ENCODE measurements at places on chromosomes 6 and 20.

DNA sequence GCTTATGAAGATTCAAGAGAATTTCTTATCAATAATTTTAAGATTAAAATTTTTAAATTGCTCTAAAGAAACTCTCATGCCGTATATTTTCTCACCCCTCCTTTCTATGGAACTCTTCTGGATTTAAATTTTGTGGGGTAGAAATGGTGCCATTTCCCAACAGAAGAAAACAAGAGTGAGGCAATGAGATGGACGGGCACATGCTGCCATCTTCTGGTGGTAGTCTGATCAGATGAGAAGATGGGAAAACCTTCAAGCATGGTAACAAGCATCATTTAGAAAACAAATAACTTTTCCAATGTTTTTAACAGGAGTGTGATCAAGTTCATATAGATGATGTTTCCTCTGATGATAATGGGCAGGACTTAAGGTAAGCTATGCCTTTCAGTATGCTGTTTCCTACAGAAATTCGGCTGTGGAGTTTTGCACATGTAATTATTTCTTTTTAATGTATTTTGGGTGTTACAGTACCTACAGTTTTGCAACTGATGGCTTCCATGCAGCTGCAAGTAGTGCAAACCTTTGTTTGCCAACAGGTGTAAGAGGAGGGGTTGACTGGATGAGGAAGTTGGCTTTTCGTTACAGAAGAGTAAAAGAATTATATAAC lies 271.4 kb downstream of the EYA4 start:
- no peak for DNase-seq

- no peak for DNase-seq
Observed at GRCh38 chr6:3205913-3206312, 21.5 kb downstream of the TUBB2B start.

DNA sequence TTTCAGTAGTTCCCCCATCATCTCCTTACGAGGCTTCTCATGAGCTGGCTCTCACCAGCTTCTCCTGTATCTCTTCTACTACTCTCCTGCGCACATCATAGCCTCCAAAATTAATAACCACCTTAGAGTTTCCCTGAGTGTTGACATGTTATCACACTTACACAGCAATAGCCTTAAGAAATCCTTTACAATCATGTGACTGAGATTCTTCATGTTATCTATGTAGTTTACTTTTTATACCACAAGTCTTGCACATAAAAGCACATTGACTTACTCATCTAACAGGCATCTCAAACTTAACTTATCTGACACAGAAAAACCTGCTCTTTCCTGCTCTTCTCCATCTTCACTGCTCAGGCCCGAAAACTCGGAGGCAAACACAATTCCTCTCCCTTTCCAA lies 103.7 kb upstream of the TAB2 start:
- no peak for DNase-seq

GRCh38 chr6:87164506-87164905 lies 9.1 kb downstream of the ZNF292 start:
- DNase-seq: no peak

- no peak for DNase-seq
Observed at GRCh38 chr6:33254591-33254990, 17.1 kb downstream of the VPS52 start.

GRCh38 chr6:82597201-82597600 lies 233.6 kb downstream of the TPBG start:
- peak; percentile 88 for DNase-seq

- DNase-seq: no peak
Observed at GRCh38 chr6:9890893-9891292, 524.0 kb downstream of the TFAP2A start.

GRCh38 chr20:36848078-36848660 lies 27.8 kb upstream of the TLDC2 start:
- no peak for DNase-seq

- DNase-seq: peak; percentile 96
Observed at GRCh38 chr6:27146706-27147505, 100.6 kb upstream of the PRSS16 start.

GRCh38 chr6:159002432-159003155 lies 2.6 kb upstream of the RSPH3 start:
- DNase-seq: no peak

DNA sequence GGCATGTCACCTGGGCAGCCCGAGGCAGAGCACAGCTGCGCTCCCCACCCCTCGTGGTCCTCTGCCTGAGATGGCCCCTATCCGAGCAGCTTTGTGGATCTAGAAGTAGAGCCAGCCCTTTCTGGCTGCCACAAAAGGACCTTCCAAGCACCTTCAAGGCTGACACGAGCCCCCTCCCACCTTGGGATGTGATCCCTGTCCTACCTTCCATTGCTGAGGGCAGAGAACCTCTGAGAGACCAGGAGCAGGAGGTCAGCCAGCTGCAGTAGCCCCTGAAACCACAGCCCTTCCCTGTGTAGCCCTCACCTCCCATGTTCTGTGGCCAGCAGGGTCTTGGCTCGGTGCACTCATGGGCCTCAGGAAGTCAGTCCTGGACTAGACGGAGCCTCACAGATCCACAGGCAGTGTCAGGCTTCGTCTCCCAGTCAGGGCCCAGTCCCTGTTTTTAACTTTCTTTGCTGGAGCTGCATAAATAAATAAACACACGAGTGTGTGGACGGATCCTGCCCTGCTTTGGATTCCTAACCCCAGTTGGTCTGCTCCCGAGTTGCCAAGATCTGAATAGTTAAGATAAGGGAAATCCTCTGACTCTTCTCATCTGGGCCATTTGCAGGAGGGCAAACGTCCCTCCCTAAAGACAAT lies 507.7 kb downstream of the PREX1 start:
- DNase-seq: no peak

DNA sequence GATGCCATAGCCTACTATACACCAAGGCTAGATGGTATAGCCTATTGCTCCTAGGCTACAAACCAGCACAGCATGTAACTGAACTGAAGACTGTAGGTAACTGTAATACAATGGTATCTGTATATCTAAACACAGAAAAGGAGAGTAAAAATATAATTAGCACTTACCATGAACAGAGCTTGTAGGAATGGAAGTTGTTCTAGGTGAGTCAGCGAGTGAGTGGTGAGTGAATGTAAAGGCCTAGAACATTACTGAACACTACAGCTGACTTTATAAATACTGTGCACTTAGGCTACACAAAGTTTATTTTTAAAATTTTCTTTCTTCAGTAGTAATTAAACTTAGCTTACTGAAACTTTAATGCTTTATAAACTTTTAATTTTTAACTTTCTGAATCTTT lies 129.5 kb downstream of the BTBD9 start:
- DNase-seq: no peak

- no peak for DNase-seq
Observed at GRCh38 chr6:150928882-150929281, 63.4 kb downstream of the MTHFD1L start.

- DNase-seq: no peak
Observed at GRCh38 chr20:59207235-59207634, 43.6 kb downstream of the ZNF831 start.

DNA sequence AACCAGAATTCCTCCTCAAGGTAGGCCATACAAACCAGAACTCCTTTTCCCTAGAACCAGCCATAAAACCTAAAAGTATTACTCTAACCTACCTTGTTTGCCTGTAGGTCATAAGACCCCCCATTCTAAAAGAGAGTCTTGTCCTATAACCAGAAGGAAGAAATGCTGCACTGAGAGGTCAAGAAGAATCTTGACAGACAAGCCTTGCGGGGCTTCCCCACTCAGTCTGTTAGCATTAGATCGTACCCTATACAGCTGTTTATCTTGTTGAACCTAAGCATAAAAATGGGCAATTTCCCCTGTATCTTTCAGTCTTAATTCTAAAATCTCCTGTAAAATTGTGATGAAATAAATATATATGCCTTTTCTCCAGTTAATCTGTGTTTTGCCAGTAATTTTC lies 52.3 kb upstream of the HFE start:
- no peak for DNase-seq

DNA sequence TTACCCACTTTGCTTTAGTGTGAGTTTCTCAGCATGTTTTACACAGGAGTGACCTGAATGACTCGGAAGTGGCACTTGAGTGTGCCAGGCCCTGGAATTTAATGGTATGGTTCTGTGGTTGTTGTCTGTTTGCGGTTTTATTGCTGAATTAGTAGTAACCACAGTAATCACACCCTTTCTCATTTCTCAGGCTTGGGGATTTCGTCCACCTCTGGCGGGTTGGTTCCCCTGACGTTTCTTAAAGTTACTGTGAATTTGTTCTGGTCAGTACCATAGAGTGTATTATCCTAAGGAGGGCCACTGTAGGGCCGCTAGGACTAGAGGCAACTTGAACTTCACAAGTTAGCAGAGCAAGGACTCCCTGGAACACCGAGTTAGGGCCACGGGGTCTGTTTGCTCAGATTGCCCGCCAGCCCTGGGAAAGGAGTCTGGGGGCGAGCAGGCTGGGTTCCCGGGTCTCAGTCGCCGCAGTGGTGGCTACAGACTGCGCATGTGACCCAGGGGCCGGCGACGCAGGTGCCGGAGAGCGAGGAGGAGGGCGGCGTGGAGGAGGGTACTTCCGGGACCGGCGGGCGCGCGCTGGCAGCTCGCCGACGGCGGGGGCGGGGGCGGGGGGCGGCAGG lies 546 bp upstream of the KLHL32 start:
- DNase-seq: no peak

- no peak for DNase-seq
Observed at GRCh38 chr6:74492587-74492986, 713.3 kb downstream of the COL12A1 start.

- DNase-seq: no peak
Observed at GRCh38 chr20:35285806-35286076, 1.2 kb upstream of the EIF6 start.

- no peak for DNase-seq
Observed at GRCh38 chr6:87174078-87174579, 18.8 kb downstream of the ZNF292 start.

DNA sequence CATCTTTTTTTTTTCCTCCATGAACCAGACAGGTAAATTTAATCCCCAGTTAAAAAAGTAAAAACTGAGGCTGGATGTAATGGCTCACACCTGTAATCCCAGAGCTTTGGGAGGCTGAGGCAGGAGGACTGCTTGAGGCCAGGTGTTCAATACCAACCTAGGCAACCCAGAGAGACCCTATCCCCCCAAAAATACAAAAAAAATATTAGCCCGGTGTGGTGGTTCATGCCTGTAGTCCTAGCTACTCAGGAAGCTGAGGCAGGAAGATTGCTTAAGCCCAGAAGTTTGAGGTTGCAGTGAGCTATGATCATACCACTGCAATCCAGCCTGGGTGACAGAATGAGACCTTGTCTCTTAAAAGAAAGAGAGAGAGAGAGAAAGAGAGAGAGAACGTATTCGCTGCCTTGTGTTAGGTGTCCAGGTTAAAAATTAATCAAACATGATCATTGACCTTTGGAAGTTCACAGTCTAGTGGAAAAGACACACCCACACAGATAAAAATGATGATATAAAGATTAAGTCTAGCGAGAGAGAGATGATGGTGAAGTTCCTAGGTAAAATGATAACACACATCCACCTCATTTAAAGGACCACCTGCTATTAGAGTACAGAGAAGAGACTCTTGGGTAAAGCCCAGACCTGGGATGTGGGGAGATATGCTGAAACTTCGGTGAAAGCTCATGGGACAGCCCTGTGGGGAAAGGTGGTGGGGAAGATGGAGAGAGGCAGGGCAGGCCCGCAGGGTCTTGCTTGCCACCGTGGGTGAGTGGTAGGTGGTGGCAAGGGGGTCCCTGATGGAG lies 4.8 kb upstream of the NHSL1 start:
- DNase-seq: no peak

DNA sequence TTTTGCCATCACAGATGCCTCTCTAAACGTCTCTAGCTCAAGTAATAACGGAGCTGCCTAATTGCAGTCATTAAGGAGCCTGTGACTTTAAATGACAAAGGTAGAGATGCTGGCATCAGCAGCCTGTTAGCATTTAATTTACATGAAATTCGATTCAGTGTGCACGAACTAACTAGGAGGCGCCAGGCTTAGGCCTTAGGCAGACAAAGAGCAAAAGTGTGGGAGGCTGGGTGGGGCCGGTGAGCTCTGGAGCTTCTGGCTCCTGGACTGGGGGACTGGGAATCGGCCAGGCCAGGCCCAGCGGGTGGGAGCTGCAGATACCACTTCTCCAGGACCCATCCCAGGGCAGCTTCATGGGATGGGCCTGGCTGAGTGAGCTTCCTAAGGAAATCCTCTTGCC lies 170.0 kb upstream of the AGPAT4 start:
- no peak for DNase-seq

- DNase-seq: no peak
Observed at GRCh38 chr6:110492584-110492983, 16.2 kb upstream of the SLC22A16 start.

DNA sequence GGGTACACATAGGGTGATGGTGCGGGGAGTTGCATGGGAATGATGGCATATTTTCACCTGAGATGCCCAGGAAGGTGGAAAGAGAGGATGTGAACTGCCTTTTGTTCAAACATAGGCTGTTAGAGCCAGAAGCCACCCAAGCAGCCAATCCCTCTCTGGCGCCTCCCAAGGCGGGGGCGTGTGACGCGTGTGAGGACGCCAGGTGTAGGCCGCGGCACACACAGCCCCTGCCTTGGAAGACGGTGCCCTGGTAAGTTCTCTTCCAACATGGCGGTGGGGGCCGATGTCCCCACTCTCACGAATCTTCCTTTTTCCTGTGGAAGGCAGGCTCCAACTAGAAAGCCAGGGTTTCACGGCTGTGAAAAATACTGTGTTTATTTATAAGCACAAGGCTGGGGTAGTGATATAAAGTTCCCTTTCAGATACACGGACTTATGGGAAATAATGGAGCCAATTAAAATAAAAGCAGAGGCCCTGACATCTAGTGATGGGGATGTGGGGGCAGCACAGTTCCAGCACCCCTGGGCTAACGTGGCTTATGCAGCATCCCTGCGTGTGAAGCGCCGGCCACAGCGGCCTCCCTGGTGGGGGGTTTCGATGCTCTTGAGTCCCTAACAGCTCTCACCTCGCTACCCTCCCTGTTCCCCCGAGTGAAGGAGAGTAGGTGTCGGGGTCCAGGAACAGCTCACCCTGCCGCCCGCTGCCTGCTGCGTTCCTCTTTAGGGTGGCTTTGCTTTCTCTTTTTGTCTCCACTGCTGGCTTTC lies 28.3 kb downstream of the CDH4 start:
- no peak for DNase-seq

DNA sequence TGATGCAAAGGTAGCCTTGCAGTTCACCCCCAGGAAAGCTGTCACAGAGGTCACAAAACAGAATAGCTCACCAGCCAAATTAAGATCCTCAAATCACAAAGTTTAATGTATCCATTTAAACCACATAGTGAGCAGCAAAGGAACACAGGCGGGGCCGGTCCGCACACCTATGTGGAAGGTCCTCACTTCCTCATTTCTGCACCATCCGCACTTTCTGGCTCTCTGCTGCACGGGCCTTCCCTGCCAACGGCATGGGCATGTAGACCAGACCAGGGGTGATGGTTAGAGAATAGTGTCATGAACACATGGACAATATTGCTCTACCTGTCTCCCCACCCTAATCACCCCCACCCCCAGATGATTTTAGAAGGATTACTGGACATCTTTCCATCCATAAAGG lies 12.1 kb upstream of the TBXT start:
- no peak for DNase-seq

- no peak for DNase-seq
Observed at GRCh38 chr6:75775219-75775618, 26.2 kb downstream of the MYO6 start.

DNA sequence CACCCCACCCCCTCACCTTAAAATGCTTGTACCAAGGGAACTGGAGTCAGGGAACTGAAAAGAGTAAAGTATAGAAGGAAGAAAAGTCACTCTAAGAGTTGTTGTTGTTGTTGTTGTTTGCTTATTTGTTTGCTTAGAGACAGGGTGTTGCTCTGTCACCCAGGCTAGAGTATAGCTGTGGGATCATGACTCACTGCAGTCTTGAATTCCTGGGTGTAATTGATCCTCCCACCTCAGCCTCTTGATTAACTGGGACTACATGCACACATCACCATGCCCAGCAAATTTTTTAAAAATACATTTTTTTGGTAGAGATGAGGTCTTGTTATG lies 681.6 kb upstream of the GJE1 start:
- DNase-seq: no peak
